Caco-2 (cell line): ENCODE measurements at places on chromosomes 1 and 21. TPM values are rescaled to one million over a fixed set of nuclear protein-coding genes. Genes with fewer than 3 reads are reported as not detected.

DNA sequence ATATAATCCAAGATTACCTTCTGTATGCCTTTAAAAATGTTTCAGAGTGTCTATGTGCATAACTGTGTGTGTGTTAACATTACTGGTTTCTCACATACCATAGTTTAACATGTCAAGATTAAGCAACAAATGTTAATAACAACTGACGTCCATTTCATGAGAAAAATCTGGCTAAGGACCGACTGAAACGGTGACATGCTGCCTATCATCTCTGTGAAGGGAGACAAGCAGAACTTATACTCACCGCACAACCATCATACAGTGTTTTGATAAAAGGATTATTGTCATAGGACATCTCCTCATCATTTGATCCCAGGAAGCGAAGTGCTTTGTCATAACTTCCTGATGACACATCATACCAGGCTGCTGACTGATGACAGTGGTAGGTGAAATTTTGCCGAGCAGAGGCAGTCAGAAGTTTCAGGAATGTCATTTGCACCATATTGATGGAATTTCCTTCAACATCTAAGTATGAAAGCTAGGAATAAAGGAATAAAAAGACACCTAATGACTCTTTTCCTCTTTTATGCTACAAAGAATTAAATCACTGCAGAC, 228.8 kb downstream of the COL11A1 start:
- H3K36me3 ChIP-seq, result no peaks in the 10 kb centered on the region
- DNase-seq, result no peak
- no peaks in the 10 kb centered on the region for H3K27me3 ChIP-seq
- H3K27ac ChIP-seq, result no peak overlapping the region
- no peak overlapping the region for H3K4me3 ChIP-seq

The FAM78B gene
- 0.21 TPM in 1 of 2 replicates, not detected in the other for total RNA-seq

The C4BPB gene
- 93.0 and 99.8 TPM in 2 replicates for total RNA-seq

GRCh38 chr1:195188821-195189220, 1419.4 kb downstream of the KCNT2 start:
- H3K4me1 ChIP-seq, result no peaks in the 10 kb centered on the region
- no peak overlapping the region for H3K27ac ChIP-seq
- H3K4me3 ChIP-seq, result no peak overlapping the region
- DNase-seq, result no peak
- no peaks in the 10 kb centered on the region for H3K36me3 ChIP-seq

GRCh38 chr1:2602866-2603520, 16.4 kb downstream of the PRXL2B start:
- H3K27ac ChIP-seq, result no peak overlapping the region
- no peak overlapping the region for H3K4me3 ChIP-seq
- no peaks in the 10 kb centered on the region for H3K36me3 ChIP-seq
- H3K4me1 ChIP-seq, result no peaks in the 10 kb centered on the region
